ENCODE measurements at places on chromosomes 4 and X. TPM values are rescaled to one million over a fixed set of nuclear protein-coding genes. Genes with fewer than 3 reads are reported as not detected.

CC2D2A gene
- not detected for total RNA-seq

TMEM35A gene
- not detected for total RNA-seq

TGIF2LX gene
- not detected for total RNA-seq

ENPEP gene
- not detected for total RNA-seq

CT83 gene
- total RNA-seq = not detected

TEX11 gene
- total RNA-seq = not detected

SLC7A11 gene
- 5.2 TPM for total RNA-seq

TSPAN6 gene
- total RNA-seq = 0.52 TPM

SUPT20HL1 gene
- total RNA-seq = not detected

ITGB1BP2 gene
- total RNA-seq = 4.9 TPM

TAF7L gene
- total RNA-seq = not detected

HS6ST2 gene
- total RNA-seq = 0.26 TPM

DNA sequence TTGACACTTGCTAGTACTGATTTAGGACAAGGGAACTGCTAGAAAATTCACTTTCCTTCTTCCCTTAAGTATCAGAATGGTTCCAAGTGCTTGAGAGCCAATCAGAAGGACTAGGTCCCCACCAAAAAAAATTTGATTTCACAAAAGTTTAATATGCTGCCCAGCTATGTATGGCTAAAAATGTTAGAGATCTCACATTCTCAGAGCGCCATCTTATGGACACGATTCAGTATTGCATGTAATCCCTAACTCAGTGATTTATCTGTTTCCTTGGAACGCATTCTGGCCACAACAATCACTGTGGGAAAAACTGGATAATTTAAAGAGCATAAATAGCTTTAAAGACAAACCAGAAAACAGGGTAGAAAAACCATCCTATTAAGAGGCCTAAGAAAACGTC, 255.1 kb upstream of the GPC4 start:
- H3K4me1 ChIP-seq = no peaks in the 10 kb centered on the region
- no peak for DNase-seq

- H3K27ac ChIP-seq = no peak overlapping the region
- no peak overlapping the region for H3K4me3 ChIP-seq
- no peak for DNase-seq
- H3K36me3 ChIP-seq = no peaks in the 10 kb centered on the region
- no peaks in the 10 kb centered on the region for H3K4me1 ChIP-seq
Measured at GRCh38 chr4:16450724-16451123, 224.5 kb upstream of the TAPT1 start.

- H3K27ac ChIP-seq = no peak overlapping the region
- no peaks in the 10 kb centered on the region for H3K36me3 ChIP-seq
- no peaks in the 10 kb centered on the region for H3K4me1 ChIP-seq
- no peak overlapping the region for H3K4me3 ChIP-seq
- H3K27me3 ChIP-seq = peaks cover 8% of the 10 kb centered on the region
- no peak for DNase-seq
Measured at GRCh38 chr4:41633321-41633720, 95.4 kb downstream of the LIMCH1 start.

- no peak for DNase-seq
- no peak overlapping the region for H3K4me3 ChIP-seq
- no peaks in the 10 kb centered on the region for H3K27me3 ChIP-seq
- no peak overlapping the region for H3K27ac ChIP-seq
- no peaks in the 10 kb centered on the region for H3K4me1 ChIP-seq
- H3K36me3 ChIP-seq = no peaks in the 10 kb centered on the region
Measured at GRCh38 chr4:90317785-90318184, 190.6 kb downstream of the CCSER1 start.

- no peaks in the 10 kb centered on the region for H3K36me3 ChIP-seq
- H3K27me3 ChIP-seq = peaks cover 13% of the 10 kb centered on the region
- no peak overlapping the region for H3K27ac ChIP-seq
- H3K4me3 ChIP-seq = no peak overlapping the region
Measured at GRCh38 chr4:53697016-53697685, 105.9 kb upstream of the LNX1 start.

- no peaks in the 10 kb centered on the region for H3K4me1 ChIP-seq
- no peak for DNase-seq
- H3K36me3 ChIP-seq = no peaks in the 10 kb centered on the region
- H3K4me3 ChIP-seq = no peak overlapping the region
Measured at GRCh38 chr4:41504167-41504818, 33.7 kb upstream of the LIMCH1 start.

DNA sequence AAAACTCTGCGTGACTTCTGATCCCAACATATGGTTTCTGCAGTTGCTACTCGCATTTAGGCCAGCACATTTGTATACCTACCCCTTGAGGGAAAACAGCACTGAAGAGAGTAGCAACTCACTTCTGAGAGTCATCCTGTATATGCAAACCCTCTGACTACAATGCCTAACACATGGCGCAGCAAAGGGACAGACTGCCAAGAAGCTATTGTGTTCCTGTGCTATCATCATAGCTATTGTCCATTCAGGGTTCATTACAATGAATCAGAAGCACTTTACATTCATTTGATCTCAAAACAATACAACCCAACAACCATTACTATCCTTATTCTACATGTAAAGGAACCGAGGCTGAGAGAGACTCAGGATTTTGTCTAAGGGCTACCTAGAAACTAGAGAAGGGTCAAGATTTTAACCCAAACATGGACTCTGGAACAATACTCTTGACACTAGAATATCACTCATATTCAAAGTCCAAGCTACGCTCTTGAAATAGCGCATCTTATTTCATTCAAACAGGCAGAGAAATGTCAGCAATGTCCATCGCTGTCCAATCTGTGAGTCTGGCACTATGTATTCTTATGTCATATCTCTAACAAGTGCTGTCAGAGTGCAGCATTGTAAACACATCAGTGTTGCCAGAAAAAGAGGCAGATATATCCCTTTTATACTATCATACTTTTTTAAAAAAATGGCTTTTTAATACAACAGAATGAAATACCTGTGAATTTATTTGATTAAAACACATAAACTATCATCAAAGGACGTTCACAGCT, 173.6 kb downstream of the CORIN start:
- H3K27me3 ChIP-seq = peaks cover 5% of the 10 kb centered on the region
- no peak overlapping the region for H3K4me3 ChIP-seq
- no peak for DNase-seq
- H3K27ac ChIP-seq = no peak overlapping the region

GRCh38 chr4:180695851-180696250, 1547.4 kb upstream of the TENM3 start:
- no peaks in the 10 kb centered on the region for H3K4me1 ChIP-seq
- H3K4me3 ChIP-seq = no peak overlapping the region
- no peaks in the 10 kb centered on the region for H3K27me3 ChIP-seq
- H3K36me3 ChIP-seq = no peaks in the 10 kb centered on the region

- no peak for DNase-seq
- peaks cover 3% of the 10 kb centered on the region for H3K27me3 ChIP-seq
- H3K4me3 ChIP-seq = no peak overlapping the region
- peaks cover 32% of the 10 kb centered on the region for H3K4me1 ChIP-seq
- no peak overlapping the region for H3K27ac ChIP-seq
- H3K36me3 ChIP-seq = peaks cover 2% of the 10 kb centered on the region
Measured at GRCh38 chr4:146245850-146246249, 31.5 kb downstream of the REELD1 start.

DNA sequence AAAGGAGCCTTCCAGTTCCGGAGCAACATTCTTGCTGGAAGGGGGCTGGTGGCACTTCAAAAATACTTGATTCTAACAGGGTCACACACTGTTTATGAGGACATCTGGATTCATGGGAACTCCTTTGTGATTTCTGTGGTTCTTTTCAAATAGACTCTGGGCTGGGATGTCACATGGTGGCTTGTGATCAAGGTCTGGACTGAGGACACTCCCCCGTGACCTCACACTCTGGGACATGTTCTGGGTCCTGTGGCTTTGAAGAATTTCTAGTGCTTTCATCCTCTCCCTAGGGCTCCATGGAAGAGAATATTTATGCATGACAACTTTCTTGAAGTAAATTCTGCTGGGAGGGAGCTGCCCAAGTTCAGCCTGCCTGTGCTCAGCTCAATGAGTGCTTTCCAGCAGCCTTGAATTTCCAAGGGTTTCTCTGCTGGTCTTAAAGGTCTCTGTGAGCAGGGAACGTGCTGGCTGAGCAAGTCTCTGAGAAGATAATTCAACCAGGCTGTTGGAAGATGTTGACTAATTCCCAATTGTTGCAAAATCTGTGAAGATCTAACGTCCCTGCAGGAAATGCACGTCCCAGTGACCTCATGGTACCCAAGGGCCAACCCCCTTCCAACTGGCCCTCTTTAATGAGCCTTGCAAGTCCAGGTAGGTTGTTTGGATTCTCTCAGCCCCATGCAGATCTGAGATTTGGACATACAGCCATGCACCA, 36.3 kb downstream of the GPR143 start:
- no peaks in the 10 kb centered on the region for H3K27me3 ChIP-seq
- DNase-seq = no peak
- no peak overlapping the region for H3K4me3 ChIP-seq

GRCh38 chrX:155873188-155873587, 8.0 kb upstream of the VAMP7 start:
- H3K4me1 ChIP-seq = peaks cover 2% of the 10 kb centered on the region
- H3K4me3 ChIP-seq = no peak overlapping the region

GRCh38 chr4:176406736-176407135, 87.0 kb downstream of the SPCS3 start:
- H3K4me3 ChIP-seq = no peak overlapping the region
- no peaks in the 10 kb centered on the region for H3K36me3 ChIP-seq
- no peaks in the 10 kb centered on the region for H3K4me1 ChIP-seq
- no peaks in the 10 kb centered on the region for H3K27me3 ChIP-seq
- no peak overlapping the region for H3K27ac ChIP-seq

- H3K27me3 ChIP-seq = peaks cover 3% of the 10 kb centered on the region
- no peak for DNase-seq
- H3K4me1 ChIP-seq = no peaks in the 10 kb centered on the region
- H3K4me3 ChIP-seq = no peak overlapping the region
- H3K27ac ChIP-seq = no peak overlapping the region
- H3K36me3 ChIP-seq = no peaks in the 10 kb centered on the region
Measured at GRCh38 chr4:98166025-98166730, 22.9 kb upstream of the STPG2 start.

DNA sequence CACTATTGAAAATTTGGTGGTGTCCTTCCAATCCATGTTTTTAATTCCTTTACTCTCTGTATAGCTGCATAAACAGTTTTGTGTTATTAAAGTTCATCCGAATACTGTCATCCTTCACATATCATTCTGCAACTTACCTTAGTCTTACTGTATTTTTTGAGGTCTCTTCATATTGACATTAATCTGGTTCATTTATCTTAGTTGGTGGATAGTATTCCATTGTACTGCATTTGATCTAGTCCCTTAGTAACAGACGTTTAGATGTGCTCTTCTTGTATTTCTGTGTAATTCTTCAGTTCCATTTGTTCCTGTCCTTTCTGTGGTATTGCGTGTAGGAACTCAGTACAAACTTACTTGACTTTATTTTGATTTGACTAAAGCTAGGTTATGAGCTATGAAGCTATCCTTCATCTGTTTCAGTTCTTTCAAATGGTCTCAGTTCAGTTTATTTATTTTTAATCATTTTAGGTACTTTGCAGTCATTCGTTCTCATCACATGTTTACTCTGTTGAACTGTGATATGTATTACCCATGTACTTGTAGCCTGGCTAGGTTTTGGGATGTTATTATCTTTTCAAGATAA, 41.3 kb downstream of the RAPGEF2 start:
- no peak overlapping the region for H3K4me3 ChIP-seq
- no peaks in the 10 kb centered on the region for H3K27me3 ChIP-seq
- DNase-seq = no peak
- H3K27ac ChIP-seq = no peak overlapping the region

DNA sequence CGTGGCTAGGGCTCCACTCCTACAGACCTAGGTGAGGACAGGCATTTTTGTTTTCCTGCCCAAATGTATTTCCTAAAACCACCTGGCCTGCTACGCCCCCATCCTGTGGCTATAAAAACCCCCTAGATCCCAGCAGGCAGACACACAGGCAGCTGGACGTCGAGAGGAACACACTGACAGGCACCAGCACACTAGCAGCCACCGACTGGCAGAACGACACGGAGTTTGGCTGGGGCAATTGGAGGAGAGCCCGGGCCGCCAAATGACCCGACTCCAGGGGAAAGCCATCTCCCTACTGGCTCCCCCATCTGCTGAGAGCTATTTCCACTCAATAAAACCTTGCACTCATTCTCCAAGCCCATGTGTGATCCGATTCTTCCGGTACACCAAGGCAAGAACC, 516.0 kb downstream of the FSTL5 start:
- H3K4me1 ChIP-seq = no peaks in the 10 kb centered on the region
- H3K27ac ChIP-seq = no peak overlapping the region
- no peaks in the 10 kb centered on the region for H3K36me3 ChIP-seq

DNA sequence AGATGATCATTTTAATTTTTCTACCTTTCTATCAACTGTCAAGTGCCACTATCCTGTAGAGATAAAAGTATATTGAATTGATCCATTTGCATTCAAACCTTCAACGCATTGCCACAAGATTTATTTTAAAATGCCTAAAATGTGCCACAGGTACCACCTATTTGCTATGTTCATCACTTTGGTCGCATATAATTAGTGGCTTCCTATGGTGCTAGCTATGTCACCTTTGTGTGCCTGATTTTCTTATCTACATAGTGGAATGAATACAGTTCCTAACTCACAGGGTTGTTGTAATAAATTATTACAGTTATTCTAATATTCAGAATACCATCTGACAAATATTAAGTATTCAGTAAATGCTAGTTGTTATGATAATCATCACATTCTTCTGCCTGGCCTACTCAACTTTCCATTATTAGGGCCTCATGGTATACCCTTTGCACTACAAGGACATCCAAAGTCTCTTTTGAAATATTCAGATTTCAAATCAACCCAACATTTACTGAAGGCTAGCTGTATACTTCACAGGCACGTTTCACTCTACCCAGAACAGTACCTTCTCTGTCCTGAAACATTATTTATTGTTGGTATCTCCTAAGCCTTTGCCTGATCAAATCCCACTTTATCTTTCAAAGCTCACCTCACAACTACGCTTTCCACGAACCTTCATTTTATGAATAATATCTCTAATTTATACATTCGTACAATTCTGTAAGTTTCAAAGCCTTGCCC, 62.4 kb downstream of the ANXA10 start:
- H3K36me3 ChIP-seq = no peaks in the 10 kb centered on the region
- H3K4me1 ChIP-seq = peaks cover 3% of the 10 kb centered on the region
- no peak overlapping the region for H3K4me3 ChIP-seq
- no peak overlapping the region for H3K27ac ChIP-seq
- no peak for DNase-seq
- no peaks in the 10 kb centered on the region for H3K27me3 ChIP-seq

GRCh38 chr4:152273343-152273742, 262.5 kb downstream of the FBXW7 start:
- H3K4me3 ChIP-seq = no peak overlapping the region
- H3K36me3 ChIP-seq = no peaks in the 10 kb centered on the region
- DNase-seq = no peak
- H3K27ac ChIP-seq = no peak overlapping the region
- H3K4me1 ChIP-seq = no peaks in the 10 kb centered on the region

GRCh38 chrX:49842621-49843020, 13.5 kb downstream of the PAGE4 start:
- H3K27me3 ChIP-seq = no peaks in the 10 kb centered on the region
- no peaks in the 10 kb centered on the region for H3K4me1 ChIP-seq
- no peak for DNase-seq
- H3K27ac ChIP-seq = no peak overlapping the region
- no peak overlapping the region for H3K4me3 ChIP-seq
- no peaks in the 10 kb centered on the region for H3K36me3 ChIP-seq
